ENCODE measurements at places on chromosomes 5 and 9. TPM values are rescaled to one million over a fixed set of nuclear protein-coding genes. Genes with fewer than 3 reads are reported as not detected.

Gene RALGPS1
- polyA plus RNA-seq, result 26.3 TPM

GRCh38 chr9:8179381-8180053 lies 379.9 kb upstream of the DMAC1 start:
- no peak for DNase-seq

GRCh38 chr5:132495667-132496190 lies 5.2 kb upstream of the IRF1 start:
- peak; percentile 91 for DNase-seq

GRCh38 chr5:62340392-62340791 lies 34.4 kb downstream of the KIF2A start:
- DNase-seq, result no peak

Gene GLDC
- 5.6 TPM for polyA plus RNA-seq

Gene SPATA31A3
- not detected for polyA plus RNA-seq

- no peak for DNase-seq
These were observed 14.3 kb upstream of the SH3RF2 start for GRCh38 chr5:145922059-145922458.

All from left lung (tissue), 14 donors.